ENCODE measurements at places on chromosomes 16 and 17. TPM values are rescaled to one million over a fixed set of nuclear protein-coding genes. Genes with fewer than 3 reads are reported as not detected.

Gene RAB26
- total RNA-seq = 0.49 TPM

Gene SLC5A10
- total RNA-seq = under 0.01 TPM

Gene DYNLL2
- 8.4 TPM for total RNA-seq

Gene SLFN12
- 36.1 TPM for total RNA-seq

Gene SBK1
- total RNA-seq = under 0.01 TPM

Gene CDRT15
- not detected for total RNA-seq

Gene TEKT1
- total RNA-seq = not detected

Gene C1QTNF1
- total RNA-seq = 9.1 TPM

Gene PRSS36
- 0.31 TPM for total RNA-seq

Gene RPRML
- total RNA-seq = not detected

Gene PDPK1
- 16.5 TPM for total RNA-seq

Gene TSEN54
- total RNA-seq = 12.1 TPM

Gene ORC6
- total RNA-seq = 11.8 TPM

Gene ITGAD
- not detected for total RNA-seq

Gene KRT20
- not detected for total RNA-seq

Gene ZSCAN10
- total RNA-seq = not detected

Gene CX3CL1
- total RNA-seq = 89.1 TPM

Gene ITGA2B
- 0.76 TPM for total RNA-seq

Gene CNGB1
- not detected for total RNA-seq

Gene DNASE1L2
- 0.32 TPM for total RNA-seq

Gene LITAFD
- not detected for total RNA-seq

Gene ZNF385C
- total RNA-seq = not detected

Gene PIMREG
- total RNA-seq = 32.2 TPM

Gene PLK1
- total RNA-seq = 21.9 TPM
